ENCODE measurements at places on chromosomes 4 and X.

GRCh38 chr4:17134565-17134964 lies 236.1 kb upstream of the LDB2 start:
- H3K36me3 ChIP-seq, result no peaks in the 10 kb centered on the region
- no peaks in the 10 kb centered on the region for H3K4me1 ChIP-seq
- H3K27me3 ChIP-seq, result no peaks in the 10 kb centered on the region
- DNase-seq, result no peak

DNA sequence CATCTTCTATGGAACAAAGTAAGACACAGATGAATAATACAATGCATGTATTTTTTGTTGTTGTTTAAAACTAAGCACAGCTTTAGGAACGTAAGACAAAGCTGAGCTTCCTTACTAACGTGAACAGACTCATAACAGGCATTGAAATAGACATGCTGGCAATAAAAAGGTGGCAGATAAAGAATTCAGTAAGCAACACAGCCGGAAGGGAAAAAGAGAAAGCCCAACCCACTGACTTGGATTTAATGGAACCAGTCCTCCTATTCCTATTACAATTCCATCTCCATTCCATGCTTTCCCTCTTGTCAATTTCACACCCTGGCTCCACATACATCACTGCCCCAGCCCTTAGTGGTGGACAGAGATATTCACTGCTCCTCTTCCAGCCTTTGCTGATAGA lies 182.1 kb downstream of the NSUN7 start:
- H3K4me3 ChIP-seq, result no peak overlapping the region
- no peak overlapping the region for H3K27ac ChIP-seq

DNA sequence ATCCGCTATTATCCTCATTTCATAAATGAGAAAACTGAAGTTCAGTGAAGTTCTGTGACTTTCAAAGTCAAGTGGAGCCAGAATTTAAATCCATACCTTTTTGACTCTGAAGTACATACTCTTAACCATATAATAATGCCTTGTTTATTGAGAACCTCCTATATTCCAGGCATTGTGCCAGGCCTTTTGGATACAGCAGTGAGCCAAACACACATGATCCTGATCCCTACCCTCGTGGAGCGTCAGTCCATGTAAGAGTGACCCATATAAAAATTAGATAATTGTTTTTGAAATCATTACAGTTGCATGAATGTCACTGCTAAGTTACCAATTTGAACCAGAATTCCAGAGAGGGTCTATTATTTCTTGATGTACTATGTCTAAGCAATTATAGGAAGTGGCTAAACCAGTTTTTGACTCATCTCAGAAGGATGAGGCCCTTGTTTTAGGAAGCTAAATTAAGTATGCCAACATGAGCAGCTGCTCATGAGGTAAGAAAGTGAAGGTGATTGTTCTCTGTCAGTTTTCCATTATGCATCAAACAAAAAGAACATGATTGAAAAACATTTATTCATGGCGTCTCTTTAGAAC lies 289.5 kb downstream of the GLUD2 start:
- H3K4me1 ChIP-seq, result no peaks in the 10 kb centered on the region
- H3K27ac ChIP-seq, result no peak overlapping the region
- H3K4me3 ChIP-seq, result no peak overlapping the region
- DNase-seq, result no peak

GRCh38 chrX:34918856-34919255 lies 23.7 kb upstream of the FAM47B start:
- H3K4me1 ChIP-seq, result peaks cover 13% of the 10 kb centered on the region
- H3K36me3 ChIP-seq, result no peaks in the 10 kb centered on the region
- H3K27me3 ChIP-seq, result no peaks in the 10 kb centered on the region
- DNase-seq, result peak; percentile 40
- H3K27ac ChIP-seq, result peak overlapping the region; percentile 47
- no peak overlapping the region for H3K4me3 ChIP-seq

- no peaks in the 10 kb centered on the region for H3K27me3 ChIP-seq
- H3K27ac ChIP-seq, result no peak overlapping the region
- no peak for DNase-seq
These were observed 187.8 kb upstream of the NR3C2 start for GRCh38 chr4:148630051-148630450.

DNA sequence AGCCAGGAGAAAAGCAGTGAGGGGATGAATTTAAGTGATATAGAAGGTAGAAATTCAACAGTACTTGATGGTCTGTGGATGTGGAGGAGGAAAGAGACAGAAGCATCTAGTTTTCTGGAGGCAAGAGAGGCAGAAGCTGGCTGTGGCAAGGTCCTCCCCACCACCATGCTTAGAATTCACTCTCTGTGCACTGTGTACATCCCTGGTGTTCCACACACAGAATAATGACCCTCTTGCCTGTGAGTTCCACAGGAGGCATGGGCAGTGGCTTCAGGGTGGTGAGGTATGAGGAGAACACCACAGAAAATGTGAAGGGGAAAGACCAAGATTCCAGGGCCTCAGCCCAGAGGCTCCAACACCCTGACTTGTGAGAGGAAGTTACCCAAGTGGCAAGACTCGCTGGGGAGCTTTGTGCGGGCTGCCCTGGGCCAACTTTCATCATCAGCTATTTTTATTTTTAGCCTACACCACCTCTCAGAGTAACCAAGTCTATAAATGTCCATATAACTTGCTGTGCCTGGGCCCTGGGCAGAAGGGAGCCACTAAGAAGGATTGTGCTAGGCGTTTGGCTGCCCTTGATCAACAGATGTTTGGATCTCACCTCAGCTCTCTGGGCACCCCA lies 7.8 kb upstream of the INTS6L start:
- DNase-seq, result no peak
- no peaks in the 10 kb centered on the region for H3K27me3 ChIP-seq
- no peaks in the 10 kb centered on the region for H3K36me3 ChIP-seq
- H3K27ac ChIP-seq, result no peak overlapping the region
- H3K4me1 ChIP-seq, result no peaks in the 10 kb centered on the region

DNA sequence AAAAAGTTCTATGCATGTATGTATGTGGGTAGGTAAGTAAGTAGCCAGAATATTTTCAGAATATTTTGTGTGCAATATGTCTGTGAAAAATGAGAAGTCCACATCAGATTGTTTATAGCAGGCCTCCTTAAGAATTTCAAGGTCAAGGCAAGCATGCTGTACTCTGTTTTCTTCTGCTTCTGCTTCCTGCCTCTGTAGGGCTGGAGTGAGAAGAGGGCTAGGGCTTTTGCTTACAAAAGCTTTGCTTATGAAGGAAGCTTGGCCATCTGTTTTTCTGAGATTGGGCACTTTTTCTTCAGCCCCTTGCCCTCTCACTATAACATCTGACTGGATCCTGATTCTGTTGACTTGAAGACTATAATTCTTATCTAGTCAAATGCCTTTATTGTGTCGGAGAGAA lies 150.4 kb downstream of the EMCN start:
- H3K36me3 ChIP-seq, result no peaks in the 10 kb centered on the region
- H3K4me3 ChIP-seq, result no peak overlapping the region
- no peaks in the 10 kb centered on the region for H3K27me3 ChIP-seq
- no peak overlapping the region for H3K27ac ChIP-seq

DNA sequence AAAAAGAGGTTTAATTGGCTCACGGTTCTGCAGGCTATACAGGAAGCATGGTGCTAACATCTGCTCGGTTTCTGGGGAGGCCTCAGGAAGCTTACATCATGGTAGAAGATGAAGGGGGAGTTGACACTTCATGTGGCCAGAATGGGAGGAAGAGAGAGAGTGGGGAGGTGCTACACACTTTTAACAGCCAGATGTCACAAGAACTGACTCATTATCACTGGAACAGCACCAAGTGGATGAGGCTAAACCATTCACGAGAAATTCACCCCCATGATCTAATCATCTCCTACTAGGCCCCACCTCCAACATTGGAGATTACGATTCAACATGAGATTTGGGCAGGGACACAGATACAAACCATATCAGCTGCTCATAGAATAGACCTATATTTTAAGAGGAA lies 255.8 kb downstream of the OPHN1 start:
- no peaks in the 10 kb centered on the region for H3K27me3 ChIP-seq
- H3K4me3 ChIP-seq, result no peak overlapping the region
- peaks cover 4% of the 10 kb centered on the region for H3K4me1 ChIP-seq
- peak; percentile 13 for DNase-seq
- no peaks in the 10 kb centered on the region for H3K36me3 ChIP-seq

DNA sequence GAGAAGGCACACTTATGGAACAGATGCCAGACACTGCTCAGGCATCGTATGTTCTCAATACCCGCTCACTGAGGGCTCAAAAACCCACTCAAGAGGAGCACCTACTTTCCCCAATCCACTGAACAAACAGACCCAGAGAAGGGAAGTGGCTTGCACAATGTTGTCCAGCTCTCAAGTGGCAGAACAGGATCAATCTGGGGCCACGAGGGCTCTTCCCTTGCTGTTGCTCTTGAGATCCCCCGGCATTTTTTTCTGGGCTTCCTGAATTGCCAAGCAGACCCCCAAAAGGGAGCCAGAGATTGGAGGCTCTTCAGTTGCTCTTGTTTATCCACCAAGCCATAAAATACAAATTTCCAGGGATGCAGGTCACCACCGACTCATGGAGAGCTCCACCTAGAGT lies 35.7 kb downstream of the IDS start:
- no peaks in the 10 kb centered on the region for H3K27me3 ChIP-seq
- no peak overlapping the region for H3K4me3 ChIP-seq
- no peaks in the 10 kb centered on the region for H3K4me1 ChIP-seq
- no peak for DNase-seq
- H3K36me3 ChIP-seq, result no peaks in the 10 kb centered on the region

DNA sequence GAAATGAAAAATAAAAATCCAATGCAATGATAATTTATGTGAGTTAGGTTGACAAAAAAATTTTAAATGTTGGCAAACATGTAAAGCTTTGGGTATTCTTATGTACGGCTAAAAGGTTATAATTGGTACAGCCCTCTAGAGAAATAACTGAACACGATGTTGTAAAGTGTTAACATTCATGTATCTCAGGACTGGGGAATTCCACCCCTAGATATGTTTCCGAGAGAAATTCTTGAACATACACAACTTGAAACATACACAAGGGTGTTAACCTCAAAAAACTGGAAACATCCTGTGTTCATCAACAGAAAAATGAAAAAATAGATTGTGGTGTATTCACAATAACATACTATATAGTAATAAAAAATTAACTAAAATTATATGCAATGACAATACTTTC lies 91.8 kb downstream of the CHM start:
- no peak overlapping the region for H3K27ac ChIP-seq
- no peaks in the 10 kb centered on the region for H3K4me1 ChIP-seq
- H3K4me3 ChIP-seq, result no peak overlapping the region
- DNase-seq, result no peak
- no peaks in the 10 kb centered on the region for H3K27me3 ChIP-seq

DNA sequence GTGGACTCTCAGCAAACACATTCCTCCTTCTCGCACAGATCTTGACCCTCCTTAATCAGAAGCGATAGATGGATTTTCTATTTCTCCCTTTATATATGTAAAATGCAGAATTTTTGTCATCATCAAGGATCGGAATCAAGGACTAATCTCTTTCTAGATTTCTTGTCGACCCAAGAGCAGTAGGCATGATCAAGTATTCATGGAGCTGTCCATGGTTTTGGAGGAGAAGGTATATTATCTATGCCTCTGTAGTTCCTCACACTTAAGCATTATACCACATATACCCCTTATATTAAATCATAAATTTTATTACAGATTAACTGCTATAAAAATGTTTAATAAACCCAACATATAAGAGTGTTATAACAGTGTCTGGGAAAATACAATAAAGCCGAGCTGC lies 886.8 kb downstream of the NLGN4X start:
- H3K36me3 ChIP-seq, result no peaks in the 10 kb centered on the region
- no peak overlapping the region for H3K4me3 ChIP-seq
- no peaks in the 10 kb centered on the region for H3K4me1 ChIP-seq

DNA sequence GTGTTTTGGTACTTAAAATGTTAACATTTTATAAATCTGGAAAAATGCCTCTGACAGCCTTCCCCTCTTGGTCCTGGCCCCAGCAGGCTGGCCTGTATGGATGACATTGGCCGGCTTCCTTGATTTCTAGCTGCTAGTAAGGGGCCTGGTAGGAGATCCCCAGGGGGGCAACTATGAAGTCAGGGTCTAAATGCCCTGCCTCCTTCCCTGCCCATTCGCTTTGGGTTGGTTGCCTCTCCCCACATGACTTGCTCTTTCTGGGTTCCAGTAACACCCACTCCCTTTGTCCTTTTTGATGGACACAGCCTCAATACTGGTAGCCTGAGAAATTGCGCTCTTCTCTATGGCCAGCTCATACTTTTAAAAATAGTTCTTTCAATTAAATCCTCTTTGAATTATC lies 78.0 kb upstream of the MAD2L1 start:
- H3K27ac ChIP-seq, result no peak overlapping the region
- no peak overlapping the region for H3K4me3 ChIP-seq
- H3K27me3 ChIP-seq, result no peaks in the 10 kb centered on the region
- no peak for DNase-seq
- H3K36me3 ChIP-seq, result no peaks in the 10 kb centered on the region
- H3K4me1 ChIP-seq, result no peaks in the 10 kb centered on the region

DNA sequence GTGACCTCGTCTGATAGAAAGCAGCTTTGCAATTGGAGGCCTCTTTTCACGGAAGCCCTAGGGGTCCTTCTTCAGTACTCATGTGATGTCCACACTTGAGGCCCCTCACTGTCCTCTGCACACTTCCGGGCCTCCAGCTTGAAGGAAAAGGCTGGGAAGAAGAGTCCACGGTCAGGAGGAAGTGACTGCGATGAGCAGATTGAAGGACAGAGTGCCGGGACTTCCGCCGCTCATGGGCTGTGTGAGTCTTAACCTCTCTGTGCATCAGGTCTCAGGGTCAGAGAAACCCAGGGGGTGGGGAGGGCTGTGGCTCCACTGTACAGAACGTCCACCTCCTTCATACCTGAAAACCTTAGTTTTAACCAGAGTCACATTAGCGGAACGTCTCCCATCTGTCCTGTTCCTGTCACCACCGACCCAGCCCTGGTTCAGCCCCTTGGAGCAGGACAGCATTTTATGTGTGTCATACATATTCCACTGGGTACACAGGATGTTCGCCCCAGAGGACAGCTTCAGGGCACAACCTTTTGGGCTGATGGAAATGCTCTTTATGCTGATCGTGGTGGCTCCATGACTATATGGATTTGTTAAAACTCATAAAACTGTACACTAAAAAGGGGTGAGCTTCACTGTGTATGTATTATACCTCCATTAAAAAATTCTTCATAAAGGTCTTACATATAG lies 51.0 kb upstream of the SORCS2 start:
- peaks cover 1% of the 10 kb centered on the region for H3K4me1 ChIP-seq
- no peak for DNase-seq
- no peak overlapping the region for H3K4me3 ChIP-seq

- no peaks in the 10 kb centered on the region for H3K36me3 ChIP-seq
- no peaks in the 10 kb centered on the region for H3K27me3 ChIP-seq
- no peaks in the 10 kb centered on the region for H3K4me1 ChIP-seq
- no peak overlapping the region for H3K27ac ChIP-seq
- H3K4me3 ChIP-seq, result no peak overlapping the region
These were observed 37.0 kb downstream of the NPY5R start for GRCh38 chr4:163380703-163381102.
